ENCODE measurements at places on chromosomes 11 and 22.

GRCh38 chr11:119480380-119481020 lies 57.5 kb upstream of the THY1 start:
- DNase-seq, result no peak

DNA sequence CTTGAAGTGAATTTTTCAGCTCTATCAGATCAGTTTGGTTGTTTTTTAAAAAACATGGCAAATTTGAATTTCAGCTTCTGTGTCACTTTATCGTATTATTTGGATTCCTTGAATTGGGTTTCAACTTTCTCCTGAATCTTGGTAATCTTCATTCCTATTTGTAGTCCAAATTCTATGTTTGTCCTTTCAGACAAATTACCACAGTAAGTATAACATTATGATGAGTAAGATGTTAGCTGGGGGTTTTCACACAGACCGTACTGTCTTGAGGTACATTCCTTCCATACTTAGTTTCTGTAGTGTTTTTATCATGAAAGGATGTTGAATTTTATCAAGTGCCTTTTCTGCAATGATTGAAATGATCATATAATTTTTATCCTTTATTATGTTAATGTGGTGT lies 28.0 kb downstream of the OR5B17 start:
- DNase-seq, result no peak

DNA sequence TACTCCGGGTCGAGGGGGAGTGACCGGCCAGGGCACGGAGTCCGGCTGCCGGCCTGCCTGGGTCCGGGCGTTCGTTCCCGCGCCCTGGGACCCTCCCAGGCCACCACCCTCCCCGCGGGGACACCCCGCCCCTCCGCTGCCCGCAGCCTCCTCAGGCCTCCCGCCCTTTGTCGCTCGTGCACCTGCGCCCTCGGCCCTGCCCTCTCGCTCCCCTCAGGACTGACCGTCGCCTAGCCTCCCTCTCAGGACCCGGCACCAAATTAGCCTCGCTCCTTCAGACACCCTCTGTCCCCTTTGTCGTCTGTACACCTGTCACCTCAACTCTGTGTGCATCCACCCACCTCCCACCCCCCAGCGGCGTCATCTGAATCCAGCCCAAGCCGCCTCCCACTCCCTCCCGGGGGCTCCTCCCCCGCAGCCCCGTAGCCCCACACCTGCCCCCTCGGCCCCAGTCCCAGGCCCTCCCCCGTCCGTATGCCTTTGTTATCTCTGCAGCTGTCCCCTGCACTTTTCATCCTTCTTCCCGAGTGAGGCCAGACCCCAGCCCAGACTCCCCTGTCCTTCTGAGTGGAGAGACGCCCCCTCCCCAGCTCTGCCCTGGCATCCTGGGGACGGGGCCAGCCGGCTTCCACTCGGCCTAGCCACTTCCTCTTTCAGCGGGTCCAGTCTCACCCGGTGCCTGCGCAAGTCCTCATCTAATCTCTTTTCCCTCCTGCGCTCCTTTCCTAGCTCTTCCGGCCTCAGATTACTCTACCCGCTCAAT lies 643 bp downstream of the TIGD3 start:
- peak; percentile 60 for DNase-seq

- DNase-seq, result no peak
Observed at GRCh38 chr11:121141066-121141465, 40.0 kb downstream of the TECTA start.

- DNase-seq, result no peak
Observed at GRCh38 chr22:21984793-21985192, 2.2 kb upstream of the TOP3B start.

- no peak for DNase-seq
Observed at GRCh38 chr22:43827003-43827735, 15.1 kb upstream of the EFCAB6 start.

DNA sequence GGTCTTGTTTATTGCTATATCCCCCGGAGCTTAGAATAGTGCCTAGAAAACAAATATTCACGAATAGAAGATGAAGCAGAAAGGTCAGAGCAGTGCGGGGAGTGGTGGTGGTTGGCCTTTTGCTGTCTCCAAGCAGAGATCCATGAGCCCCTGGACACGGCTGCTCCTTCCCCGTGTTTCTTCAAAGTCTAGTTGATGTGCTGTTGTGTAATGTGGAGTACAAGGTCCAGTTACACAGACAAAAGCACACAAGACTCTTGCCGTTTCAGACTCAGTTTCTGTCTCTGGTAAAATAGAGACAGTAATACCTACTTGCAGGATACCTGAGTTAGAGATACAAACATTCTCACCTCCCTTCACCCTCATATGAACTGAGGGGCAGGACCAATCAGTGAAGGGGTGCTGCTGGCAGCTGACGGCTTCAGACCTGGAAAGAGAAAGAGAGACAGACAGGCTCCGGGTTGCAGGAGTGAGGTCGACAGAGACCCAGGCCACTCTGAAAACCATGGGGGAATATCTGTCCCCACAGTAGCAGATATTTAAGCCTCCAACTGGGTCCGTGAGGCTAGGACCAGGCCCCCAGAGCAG lies 56.2 kb downstream of the RASSF10 start:
- DNase-seq, result no peak

DNA sequence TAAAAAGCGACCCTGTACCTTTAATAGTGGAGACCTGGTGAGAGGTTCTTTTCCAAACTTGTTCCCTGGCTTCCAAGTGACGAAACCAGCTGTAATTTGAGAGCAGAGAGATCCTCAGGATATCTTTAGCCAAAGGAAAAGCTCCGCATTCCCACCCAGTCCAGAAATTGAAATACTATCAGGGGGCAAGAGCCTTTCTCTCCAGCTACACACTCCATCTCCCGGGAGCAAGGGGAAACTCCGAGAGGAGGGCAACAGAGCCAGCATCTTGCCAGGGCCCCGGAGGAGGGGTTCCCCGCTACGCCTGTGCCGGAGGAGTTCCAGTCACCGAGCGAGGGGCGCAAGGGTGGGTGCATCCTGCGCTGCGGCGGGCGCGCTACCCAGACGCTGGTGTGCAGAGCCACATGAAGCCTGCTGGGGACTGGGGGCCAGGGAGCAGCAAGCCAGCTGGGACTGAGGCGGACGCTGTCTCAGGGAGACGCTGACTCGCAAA lies at the start of gene FIBIN:
Gene FIBIN (plus strand): TSS at position 148 of the 493 bp plus-strand sequence. CDS start 415 bp downstream, outside the sequence.
- no peak for DNase-seq

- DNase-seq, result no peak
Observed at GRCh38 chr11:2991452-2992233, 486 bp downstream of the NAP1L4 start.

All from stimulated activated CD4-positive, alpha-beta T cell treated with anti-CD3 and anti-CD28 coated beads, Interleukin-2, amount 100 ng/mL, for 4 hours (primary cell).